DND-41 (cell line): ENCODE measurements at places on chromosomes 16 and 17.
A peak's percentile ranks its signal among the peaks of the same experiment; 100 is the strongest.

DNA sequence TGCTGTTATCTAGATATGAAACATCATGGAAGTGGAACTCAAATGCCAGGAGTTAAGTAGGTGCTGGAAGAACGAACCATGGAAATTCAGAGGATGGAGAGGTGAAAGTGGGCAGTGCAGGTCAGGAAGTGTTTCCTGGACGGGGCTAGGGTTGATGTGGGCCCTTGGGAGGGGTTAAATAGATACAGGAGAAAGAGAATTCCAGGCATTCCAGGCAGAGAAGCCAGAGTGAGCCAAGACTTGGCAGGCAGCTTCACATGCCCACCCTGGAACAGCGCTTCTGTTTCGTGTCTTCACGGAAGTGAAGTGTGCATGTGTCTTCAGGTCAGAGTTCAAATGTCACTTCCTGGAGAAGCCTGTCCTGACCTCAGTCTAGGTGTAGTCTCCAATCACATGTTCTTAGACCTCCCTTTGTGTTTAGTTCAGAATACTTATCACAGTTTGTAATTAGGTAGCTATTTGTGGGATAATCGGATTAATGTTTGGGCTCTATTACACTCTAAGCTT lies 41.3 kb downstream of the GP2 start:
- no peak for DNase-seq
- no peaks in the 10 kb centered on the region for H3K27me3 ChIP-seq
- no peak overlapping the region for H3K27ac ChIP-seq
- no peak overlapping the region for H3K4me3 ChIP-seq
- H3K36me3 ChIP-seq = no peaks in the 10 kb centered on the region

DNA sequence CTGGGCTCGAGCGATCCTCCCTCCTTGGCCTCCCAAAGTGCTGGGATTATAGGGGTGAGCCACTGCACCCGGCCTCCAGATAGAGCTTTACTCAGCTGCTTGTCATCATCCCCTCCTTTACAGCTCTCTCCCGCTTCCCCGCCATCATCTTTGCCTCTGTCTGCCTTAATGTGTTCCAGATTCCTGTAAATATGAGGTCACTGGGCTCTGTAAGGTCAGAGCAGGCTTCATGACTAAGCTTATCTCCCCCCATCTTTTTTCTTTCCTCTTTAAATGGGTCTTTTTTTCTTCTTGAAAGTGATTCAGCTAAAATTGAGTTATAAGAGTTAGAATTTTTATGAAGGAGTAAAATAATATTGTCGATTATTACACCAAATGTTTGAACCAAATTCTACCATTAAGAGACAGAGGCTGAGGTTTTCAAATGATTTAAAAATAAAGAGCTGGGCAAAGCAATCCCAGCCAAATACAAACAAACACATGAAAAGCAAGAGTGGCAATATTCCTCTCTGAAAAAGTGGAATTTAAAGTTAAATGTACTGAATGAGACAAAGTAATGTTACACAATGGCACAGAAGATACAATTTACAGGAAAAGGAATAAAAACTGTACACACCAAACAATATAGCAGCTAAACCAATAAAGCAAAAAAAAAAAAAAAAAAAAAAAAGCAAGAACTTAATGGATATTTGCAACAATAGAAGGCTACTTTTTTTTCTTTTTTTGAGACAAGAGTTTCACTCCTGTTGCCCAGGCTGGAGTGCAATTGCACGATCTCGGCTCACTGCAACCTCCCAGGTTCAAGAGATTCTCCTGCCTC lies 62.1 kb downstream of the CRISPLD2 start:
- H3K27ac ChIP-seq = no peak overlapping the region
- no peak for DNase-seq
- peaks cover 4% of the 10 kb centered on the region for H3K27me3 ChIP-seq
- no peak overlapping the region for H3K4me3 ChIP-seq
- no peaks in the 10 kb centered on the region for H3K4me1 ChIP-seq

DNA sequence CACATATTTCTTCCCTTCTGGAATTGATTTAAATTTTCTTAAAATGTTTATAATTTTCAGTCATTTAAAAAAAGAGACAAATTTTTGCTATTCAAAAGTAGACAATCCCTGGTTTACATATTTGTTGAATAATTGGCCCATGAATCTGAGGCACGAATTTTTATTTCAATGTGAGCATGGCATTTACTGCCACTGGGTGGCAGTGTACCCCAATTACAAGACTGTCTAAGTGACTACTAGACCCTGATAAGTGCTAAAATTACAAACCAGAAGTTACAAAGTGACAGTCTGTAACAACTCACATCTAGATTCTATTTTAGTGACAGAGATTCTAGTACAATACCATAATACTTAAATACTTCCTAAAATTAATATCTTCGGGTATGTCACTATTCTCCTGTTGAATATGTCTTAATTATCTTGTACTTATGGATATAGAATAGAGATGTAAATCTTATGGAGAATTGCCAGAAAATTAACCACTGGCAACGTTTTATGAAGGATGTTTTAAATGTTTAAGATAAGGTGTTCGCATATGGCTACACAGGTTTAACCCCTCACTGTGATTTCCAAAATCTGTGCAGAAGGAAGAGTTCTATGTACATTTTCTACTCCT lies 235.8 kb downstream of the MAP2K4 start:
- H3K27ac ChIP-seq = no peak overlapping the region
- no peaks in the 10 kb centered on the region for H3K4me1 ChIP-seq
- H3K36me3 ChIP-seq = no peaks in the 10 kb centered on the region

DNA sequence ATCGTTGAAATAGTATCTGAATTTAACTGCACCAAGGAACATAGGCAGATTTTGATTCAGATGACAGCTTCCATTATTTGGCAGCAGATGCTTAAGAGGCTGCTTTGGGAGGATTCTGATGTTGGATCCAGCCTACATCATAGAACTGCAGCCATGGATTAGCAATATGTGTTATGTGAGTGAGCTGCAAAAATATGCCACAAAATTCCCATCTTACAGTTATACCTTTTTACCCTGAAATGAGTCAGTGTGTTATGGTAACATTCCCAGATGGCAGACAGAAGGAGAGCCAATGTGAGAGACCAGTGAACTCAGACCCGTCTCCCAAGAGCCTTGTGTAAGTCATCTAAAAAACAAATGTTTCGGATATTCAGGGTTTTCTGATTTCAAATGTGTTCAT lies 206.1 kb downstream of the CDH13 start:
- no peak overlapping the region for H3K27ac ChIP-seq
- H3K36me3 ChIP-seq = no peaks in the 10 kb centered on the region
- no peak for DNase-seq
- H3K4me3 ChIP-seq = no peak overlapping the region
- peaks cover 4% of the 10 kb centered on the region for H3K27me3 ChIP-seq

DNA sequence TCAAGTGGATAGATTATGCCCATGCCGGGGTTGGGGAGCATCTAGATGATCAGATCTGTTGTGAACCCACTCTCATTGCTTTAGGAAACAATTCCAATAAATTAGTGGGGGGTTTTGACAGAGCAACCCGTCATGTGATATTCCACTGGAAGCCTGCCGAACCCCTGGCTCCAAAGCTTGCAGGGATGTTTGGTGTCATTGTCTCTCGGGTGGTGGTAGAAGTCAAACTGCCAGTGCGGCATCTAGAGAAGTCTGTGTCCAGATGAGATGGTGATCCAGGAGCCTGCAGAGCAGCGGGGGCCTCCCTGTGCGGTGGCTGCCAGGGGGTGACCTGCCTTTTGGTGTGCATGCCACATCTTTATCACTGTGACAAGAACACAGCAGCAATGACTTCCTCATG lies 91.7 kb downstream of the SHISA6 start:
- H3K4me3 ChIP-seq = no peak overlapping the region
- H3K27ac ChIP-seq = no peak overlapping the region
- no peaks in the 10 kb centered on the region for H3K36me3 ChIP-seq
- DNase-seq = no peak
- no peaks in the 10 kb centered on the region for H3K4me1 ChIP-seq

- no peaks in the 10 kb centered on the region for H3K27me3 ChIP-seq
- H3K27ac ChIP-seq = no peak overlapping the region
- no peak overlapping the region for H3K4me3 ChIP-seq
- H3K4me1 ChIP-seq = no peaks in the 10 kb centered on the region
- peak; percentile 51 for DNase-seq
Measured at GRCh38 chr17:61837175-61838051, 25.9 kb downstream of the BRIP1 start.

GRCh38 chr16:4410335-4411075 lies 5.9 kb downstream of the CORO7 start:
- H3K4me3 ChIP-seq = no peak overlapping the region
- no peaks in the 10 kb centered on the region for H3K27me3 ChIP-seq
- H3K4me1 ChIP-seq = peaks cover 24% of the 10 kb centered on the region
- no peak overlapping the region for H3K27ac ChIP-seq

DNA sequence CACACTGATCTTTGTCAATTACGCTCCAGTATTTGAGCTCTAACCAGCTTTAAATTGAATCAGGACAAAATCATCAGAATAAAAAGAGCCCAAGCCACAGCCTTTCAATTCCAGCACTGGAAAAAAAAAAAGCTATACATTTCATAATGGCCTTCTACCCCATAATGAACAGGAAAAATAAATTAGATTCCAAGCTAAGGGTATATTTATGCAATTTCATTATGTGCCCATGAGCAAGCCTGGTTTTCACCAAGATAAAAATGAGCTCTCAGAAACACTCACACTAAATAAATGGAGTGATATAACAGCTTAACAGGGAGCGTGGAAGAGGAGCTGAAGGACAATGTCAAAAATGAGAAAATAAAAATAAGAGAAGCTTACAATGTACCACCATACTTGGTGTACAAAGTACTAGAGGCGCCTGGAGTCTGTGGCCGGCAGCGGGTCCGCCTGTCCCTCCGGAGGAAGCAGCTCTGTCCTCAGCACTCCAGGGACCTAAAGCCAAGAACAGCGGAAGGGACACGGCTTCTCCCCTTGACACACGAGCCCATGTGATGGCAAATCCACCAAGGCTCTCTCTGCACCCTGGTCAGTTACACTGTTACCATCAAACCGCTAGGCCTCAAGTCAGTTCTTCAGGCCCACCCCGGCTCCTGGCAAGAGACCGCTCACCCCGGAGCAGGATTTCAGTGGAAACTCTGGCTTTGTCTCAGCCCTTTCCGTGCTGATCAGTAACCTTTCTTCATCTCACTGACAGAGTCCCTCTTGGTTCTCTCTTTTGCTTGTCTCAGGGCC lies 69.6 kb downstream of the RBFOX3 start:
- no peak overlapping the region for H3K4me3 ChIP-seq
- no peak for DNase-seq
- no peak overlapping the region for H3K27ac ChIP-seq

- H3K36me3 ChIP-seq = no peaks in the 10 kb centered on the region
- no peaks in the 10 kb centered on the region for H3K4me1 ChIP-seq
- no peak overlapping the region for H3K27ac ChIP-seq
- H3K27me3 ChIP-seq = peaks cover 11% of the 10 kb centered on the region
- no peak for DNase-seq
- H3K4me3 ChIP-seq = no peak overlapping the region
Measured at GRCh38 chr16:84963066-84963465, 48.3 kb downstream of the ZDHHC7 start.

- no peaks in the 10 kb centered on the region for H3K27me3 ChIP-seq
- no peak overlapping the region for H3K4me3 ChIP-seq
- DNase-seq = no peak
- peaks cover 13% of the 10 kb centered on the region; the same call in 1 of the 2 replicates for H3K4me1 ChIP-seq
- H3K36me3 ChIP-seq = no peaks in the 10 kb centered on the region
Measured at GRCh38 chr17:42253578-42253977, 22.6 kb downstream of the STAT5B start.

DNA sequence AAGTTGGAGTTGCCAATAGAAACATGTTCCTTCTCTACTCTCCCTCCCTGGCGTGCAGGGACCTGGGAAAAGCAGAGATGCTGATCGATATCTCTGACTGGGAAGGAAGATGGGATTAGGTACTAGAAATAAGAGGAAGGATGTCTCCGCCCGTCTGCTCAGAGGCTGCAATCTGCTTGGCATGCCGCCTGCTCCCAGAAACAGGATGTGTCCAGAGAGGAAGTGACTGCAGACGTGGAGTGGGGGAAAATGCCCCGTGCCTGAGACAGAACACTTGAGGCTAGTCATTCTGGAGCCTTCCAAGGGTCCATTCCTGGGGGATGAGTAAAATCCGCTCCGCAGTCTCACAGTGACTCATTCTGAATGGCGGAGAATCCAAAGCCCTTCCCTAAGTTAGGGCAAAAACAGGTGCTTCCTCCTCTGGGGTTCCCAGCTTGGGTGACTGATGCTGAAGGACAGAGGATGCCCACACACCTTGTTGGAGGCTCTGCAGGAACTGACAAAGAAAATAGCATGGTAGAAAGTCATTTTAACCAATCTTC lies 45.0 kb upstream of the SMURF2 start:
- no peak overlapping the region for H3K27ac ChIP-seq
- peaks cover 44% of the 10 kb centered on the region for H3K4me1 ChIP-seq
- no peak for DNase-seq
- no peaks in the 10 kb centered on the region for H3K27me3 ChIP-seq
- H3K36me3 ChIP-seq = no peaks in the 10 kb centered on the region
- no peak overlapping the region for H3K4me3 ChIP-seq

DNA sequence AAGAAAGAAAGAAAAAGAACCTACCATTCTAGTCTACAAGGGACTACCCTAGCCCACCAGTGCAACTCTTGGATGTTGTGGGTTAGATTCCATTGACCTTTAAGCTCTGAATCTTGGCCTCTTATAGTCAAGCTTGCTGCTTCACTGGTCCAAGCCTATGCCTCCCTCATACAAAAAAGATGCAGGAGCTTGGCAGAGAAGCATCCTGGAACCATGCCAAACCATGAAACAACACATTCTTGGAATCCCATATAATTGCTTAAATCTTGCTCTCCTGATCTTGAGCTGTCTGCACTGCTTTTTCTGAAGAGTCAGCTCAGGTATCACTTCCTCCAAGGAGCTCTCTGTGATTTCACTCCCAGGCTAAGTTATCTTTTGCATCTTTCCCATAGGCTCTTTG lies 117.9 kb upstream of the GPR139 start:
- H3K4me3 ChIP-seq = no peak overlapping the region
- no peak for DNase-seq
- H3K4me1 ChIP-seq = no peaks in the 10 kb centered on the region
- no peak overlapping the region for H3K27ac ChIP-seq
- no peaks in the 10 kb centered on the region for H3K27me3 ChIP-seq

DNA sequence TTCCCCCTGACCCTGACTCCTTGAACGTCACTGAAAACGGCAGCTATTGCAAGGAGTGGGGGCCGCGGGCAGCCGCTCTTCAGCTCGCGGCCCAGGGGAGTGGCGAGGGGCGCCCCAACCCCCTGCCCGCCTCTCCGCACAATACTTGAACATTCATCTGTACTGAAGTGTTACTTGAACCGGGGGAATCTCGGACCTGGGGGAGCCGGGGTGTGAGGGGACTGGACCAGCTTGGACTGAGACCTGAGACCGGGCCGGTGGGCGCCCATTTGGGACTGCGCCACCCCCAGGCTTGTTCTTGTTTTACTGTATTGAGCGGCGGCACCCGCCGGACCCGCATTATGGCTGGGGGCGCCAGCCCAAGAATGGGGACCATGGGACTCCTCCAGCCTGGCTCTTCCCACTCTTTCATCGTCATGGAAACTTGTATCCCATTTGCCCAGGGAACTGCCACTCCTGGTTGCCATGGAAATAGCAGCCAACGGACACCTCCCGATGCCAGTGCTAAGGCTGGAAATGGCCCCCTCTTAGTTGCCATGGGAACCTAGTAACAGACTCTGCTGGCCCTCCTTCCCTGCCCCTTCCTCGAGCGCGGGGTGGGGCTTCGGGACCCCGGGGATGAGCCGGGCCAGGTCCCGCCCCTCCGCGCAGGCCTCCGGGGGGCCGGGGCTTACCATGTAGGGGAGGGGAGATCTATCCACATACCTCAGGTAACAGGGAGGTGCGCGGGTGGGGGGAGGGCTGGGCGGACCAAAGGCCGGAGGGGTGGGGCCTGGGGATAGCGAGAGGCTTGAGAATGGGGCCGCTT lies 805 bp upstream of the ORAI3 start:
- no peaks in the 10 kb centered on the region for H3K27me3 ChIP-seq
- H3K36me3 ChIP-seq = peaks cover 42% of the 10 kb centered on the region
- no peak overlapping the region for H3K27ac ChIP-seq
- peaks cover 18% of the 10 kb centered on the region for H3K4me1 ChIP-seq
- no peak overlapping the region for H3K4me3 ChIP-seq
